SK-N-DZ (cell line): ENCODE measurements at places on chromosomes 12 and 14.

- no peak for DNase-seq
Observed at GRCh38 chr14:95711476-95712176, 2.3 kb downstream of the TCL1A start.

GRCh38 chr14:51638071-51638944, 13.4 kb upstream of the FRMD6 start:
- no peak for DNase-seq

DNA sequence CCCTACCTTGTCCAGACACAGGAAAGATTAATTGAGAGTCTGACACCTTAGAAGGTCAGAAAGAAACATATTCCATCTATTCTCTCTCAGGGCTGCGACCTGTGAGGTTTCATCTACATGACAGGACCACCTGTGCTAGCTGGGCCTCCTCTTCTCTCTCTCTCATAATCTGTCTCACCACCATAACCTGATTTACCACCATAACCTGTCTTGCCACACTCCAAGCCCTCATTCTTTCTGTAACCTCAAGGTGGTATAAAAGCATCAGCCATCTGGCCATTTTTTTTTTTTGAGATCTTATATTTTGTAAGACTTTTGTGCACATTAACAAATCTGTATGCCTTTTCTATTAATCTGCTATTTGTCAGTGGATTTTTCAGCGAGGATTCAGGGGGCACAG, 75.5 kb downstream of the ACADS start:
- DNase-seq: no peak

DNA sequence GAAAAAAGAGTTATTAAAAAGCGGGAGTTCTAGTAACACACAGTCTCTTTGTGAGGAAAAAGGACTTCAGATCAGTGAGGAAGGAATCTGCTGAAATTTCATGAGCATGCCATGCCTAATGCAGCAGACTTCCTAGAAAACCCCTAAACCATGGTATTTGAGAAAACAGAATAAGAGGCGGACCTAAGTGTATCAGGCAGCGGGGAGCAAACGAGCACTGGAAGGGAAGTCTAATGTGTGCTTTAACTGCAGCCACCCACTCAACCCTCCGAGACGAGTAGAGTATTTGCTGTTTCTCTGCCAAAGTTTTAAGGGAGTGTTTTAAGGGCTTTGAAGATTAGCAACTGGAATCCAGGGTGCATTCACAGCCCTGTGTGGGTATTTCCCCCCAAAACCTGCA, 36.5 kb downstream of the ACADS start:
- DNase-seq: no peak

GRCh38 chr12:131491916-131492490, 218.9 kb upstream of the SFSWAP start:
- peak; percentile 63 for DNase-seq

DNA sequence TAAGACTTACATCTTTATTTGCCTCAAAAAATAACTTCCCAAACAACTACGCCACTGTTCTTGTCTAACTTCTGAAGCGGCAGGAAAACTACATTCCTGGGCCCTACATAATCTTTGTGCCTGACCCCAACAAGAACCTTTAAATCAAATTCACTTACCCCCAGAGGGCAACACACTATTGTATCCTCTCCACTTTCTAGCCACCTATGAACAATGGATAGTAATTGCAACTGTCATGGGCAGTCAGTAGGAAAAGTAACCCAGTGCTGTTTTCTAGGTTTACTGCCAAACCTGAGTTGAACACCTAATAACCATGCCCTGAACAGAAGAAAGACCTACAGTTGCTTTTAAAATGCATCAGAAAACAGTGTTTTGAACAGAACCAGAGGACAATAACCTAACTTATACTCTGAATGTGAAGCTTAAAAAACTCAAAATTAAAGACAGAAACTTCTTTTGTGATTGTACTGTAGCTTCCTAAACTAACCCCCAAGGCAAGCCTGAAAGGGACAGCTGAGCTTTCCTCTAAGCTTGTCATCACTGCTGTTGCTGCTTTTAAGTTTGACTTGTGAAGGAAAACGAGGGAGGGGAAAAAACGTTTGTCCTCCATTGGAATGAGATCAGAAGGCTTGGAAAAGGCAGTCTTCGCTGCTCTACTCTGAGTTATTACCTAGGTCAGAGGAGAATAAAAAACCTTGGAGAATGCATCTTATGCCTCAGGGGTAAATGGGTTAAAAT, 195.7 kb downstream of the SOX5 start:
- no peak for DNase-seq

DNA sequence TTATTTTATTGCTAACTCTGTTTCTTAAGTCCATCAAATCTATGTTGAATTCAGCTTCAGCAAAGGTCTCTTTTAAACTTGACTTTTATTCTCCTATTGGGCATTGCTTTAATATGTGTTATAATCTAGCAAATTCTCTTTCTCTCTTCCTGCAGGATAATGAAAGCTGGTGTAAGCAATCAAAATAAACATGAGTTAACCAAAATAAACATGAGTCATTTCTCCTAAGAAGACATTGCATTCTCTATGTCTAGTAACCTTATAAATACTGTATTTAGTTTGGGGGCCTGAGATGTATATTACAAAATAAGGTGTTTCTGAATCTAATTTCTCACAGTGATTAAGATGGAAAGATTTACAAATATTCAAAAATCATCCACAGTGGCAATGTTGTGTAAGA, 739.1 kb upstream of the ATXN7L3B start:
- no peak for DNase-seq

- no peak for DNase-seq
Observed at GRCh38 chr12:116043659-116044535, 233.6 kb downstream of the MED13L start.

DNA sequence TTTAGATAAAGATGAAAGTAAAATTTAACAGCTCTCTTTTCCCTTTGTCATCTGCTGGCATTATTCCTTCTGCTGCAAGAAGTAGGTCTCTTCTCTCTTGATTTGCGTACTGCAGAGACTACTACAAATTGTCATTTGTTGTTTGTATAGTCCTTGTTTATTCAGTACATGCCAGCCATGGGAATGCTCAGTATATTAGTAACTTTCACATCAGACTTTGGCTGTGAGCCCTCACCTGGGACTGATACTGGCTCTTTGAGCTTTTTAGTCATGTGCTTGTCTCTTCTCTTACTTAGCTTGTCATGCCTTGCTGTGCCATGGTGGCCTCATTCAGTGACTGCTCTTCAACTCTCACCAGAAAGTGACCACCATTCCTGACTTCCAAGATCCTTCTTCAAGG, 169.8 kb downstream of the PRKCH start:
- no peak for DNase-seq

GRCh38 chr12:66453844-66454243, 151.6 kb downstream of the HELB start:
- DNase-seq: no peak

- no peak for DNase-seq
Observed at GRCh38 chr12:73277971-73278370, 1005.8 kb downstream of the TRHDE start.

DNA sequence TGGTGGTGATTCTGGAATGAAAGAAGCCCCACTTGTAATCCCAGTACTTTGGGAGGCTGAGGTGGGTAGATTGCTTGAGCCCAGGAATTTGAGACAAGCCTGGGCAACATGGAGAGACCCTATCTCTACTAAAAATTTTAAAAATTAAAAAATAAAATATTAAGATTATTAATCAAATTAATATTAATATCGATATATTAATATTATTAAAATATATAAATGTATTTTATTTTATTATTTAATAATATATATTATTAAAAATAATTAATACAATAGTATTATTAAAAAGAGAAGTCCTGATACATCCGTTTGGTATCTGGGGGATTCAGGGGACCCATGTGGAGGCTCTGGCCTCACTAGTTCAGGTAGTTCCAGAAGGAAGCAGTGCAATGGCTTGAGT, 68.7 kb downstream of the FOXN4 start:
- no peak for DNase-seq

GRCh38 chr12:13362260-13362841, 165.8 kb downstream of the EMP1 start:
- peak; percentile 56 for DNase-seq

GRCh38 chr14:53355581-53356112, 202.5 kb upstream of the DDHD1 start:
- DNase-seq: no peak

DNA sequence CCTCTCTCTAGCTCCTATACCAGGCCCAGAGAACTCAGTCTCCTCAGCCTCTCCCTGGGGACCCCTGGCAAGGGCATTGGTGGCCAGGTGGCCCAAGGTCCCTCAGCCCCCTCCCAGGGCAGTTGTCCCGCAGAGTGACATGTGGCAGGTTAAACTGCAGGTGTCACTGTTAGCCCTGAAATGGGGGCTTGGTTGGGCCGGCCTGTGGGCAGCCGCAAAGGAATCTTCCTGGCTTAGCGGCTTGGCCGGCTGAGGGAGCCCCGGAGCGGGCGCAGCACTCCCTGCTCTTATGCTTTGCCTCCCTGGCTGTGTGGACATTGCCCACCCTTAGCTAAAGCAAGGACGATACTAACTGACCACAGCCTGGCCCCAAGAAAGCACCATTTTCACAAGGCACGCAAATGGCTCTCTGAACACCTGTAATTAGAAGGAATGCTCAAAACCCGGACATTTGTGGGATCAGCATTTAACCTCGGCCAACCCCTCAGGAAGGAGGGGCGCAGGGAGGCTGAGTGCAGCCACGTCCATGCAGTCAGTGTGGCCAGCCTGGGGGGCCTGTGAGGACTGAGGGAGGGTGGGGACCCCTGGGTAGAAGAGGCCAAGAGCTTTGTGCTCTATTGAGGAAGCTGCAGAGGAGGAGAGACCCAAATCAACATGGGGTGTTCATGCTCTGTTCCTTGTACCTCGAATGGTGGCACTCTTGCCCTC, 82.2 kb downstream of the PAPOLA start:
- DNase-seq: peak; percentile 67

DNA sequence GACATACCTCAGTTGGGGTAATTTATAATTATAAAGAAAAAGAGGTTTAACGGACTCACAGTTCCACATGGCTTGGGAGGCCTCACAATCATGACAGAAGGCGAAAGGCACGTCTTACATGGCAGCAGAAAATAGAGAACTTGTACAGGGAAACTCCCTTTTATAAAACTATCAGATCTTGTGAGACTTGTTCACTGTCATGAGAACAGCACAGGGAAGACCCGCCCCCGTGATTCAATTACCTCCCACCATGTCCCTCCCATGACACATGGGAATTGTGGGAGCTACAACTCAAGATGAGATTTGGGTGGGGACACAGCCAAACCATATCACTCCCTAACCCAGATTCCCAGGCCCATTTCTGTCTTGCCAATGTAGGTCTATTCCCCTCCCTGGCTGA, 22.1 kb downstream of the MYO1H start:
- DNase-seq: no peak

DNA sequence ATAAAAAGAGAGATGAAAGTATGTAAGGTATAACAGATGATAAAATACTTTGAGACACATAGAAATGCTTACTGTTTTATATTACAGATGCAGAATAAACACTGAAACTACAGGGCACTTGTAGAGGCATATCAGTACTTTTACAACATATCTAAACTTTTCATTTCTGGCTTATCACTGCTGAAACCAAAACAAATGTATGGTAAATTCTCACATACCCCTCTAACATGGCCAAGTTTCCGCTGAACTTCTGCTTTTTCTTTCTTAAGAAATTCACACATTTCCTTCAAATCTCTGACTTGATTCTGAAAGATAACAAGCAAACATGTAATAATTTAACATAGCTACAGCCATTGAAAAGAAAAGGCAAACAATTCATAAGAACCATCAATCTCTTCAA, 33.3 kb upstream of the C12orf50 start:
- DNase-seq: no peak

GRCh38 chr12:89537389-89537788, 11.5 kb upstream of the POC1B start:
- DNase-seq: no peak

DNA sequence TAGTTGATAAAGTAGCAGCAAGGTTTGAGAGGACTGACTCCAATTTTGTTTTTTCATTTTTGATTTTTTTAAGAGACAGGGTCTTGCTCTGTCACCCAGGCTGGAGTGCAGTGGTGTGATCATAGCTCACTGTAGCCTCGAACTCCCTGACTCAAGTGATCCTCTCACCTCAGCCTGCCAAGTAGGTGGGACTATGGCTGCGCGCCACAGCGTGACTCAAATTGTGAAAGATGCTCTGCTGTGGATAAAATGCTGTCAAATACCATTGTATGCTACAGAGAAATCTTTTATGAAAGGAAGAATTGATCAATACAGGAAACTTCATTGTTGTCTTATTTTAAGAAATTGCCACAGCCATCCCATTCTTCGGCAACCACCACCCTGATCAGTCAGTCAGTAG, 48.3 kb downstream of the SCN8A start:
- no peak for DNase-seq

DNA sequence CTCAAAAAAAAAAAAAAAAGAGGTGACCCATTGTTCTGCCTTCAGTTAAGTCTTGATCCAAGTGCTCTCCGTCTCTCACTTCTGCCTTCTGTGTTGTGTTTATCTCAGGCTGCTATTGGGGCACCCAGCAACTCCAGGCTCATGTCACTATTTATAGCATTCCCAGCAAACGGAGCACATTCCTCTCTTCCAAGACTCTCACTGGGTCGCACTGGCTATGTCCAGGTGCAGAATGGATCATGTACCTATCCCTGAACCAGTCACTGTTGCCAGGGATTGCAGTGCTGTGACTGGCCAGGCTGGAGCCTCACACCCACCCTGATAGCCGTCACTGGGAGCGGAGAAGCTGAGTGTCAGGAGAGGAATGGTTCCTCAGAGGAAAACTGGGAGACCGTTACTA, 31.2 kb downstream of the RHOF start:
- no peak for DNase-seq

DNA sequence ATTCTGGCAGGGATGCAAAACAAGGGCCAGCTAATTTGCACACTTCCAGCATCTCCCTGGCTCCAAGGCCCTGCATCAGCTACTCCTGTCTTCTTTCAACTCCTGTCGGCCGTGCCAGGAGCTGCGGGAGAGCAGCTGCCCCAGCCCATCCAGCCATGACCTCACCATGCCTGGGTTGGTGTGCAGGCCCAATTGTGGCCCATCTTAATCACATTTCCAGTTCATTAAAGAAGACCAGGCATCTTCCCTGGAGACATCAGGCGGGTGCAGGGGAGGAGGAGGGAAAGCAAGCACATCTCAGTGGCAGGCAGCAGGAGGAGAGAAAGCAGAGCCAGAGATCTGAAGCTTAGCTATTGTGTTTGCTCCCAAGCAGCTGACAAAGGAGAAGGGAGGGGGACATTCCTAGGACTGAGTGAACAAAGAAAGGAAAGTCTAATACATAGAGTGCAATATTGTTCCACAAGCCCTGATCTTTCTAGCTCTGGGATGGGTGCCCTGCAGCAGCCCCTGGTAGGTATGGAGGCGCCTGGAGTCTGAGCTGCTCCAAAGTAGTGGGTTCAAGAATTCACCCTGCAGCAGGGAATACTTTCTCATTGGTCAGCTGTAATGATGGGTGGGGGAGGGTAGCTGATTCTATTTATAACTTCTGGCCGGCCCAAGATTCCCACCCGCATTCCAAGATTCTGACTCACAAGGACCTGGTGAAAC, 40.1 kb downstream of the VWF start:
- peak; percentile 100 for DNase-seq
